ENCODE measurements at places on chromosomes 5 and 9. TPM values are rescaled to one million over a fixed set of nuclear protein-coding genes. Genes with fewer than 3 reads are reported as not detected.
A peak's percentile ranks its signal among the peaks of the same experiment; 100 is the strongest.

DNA sequence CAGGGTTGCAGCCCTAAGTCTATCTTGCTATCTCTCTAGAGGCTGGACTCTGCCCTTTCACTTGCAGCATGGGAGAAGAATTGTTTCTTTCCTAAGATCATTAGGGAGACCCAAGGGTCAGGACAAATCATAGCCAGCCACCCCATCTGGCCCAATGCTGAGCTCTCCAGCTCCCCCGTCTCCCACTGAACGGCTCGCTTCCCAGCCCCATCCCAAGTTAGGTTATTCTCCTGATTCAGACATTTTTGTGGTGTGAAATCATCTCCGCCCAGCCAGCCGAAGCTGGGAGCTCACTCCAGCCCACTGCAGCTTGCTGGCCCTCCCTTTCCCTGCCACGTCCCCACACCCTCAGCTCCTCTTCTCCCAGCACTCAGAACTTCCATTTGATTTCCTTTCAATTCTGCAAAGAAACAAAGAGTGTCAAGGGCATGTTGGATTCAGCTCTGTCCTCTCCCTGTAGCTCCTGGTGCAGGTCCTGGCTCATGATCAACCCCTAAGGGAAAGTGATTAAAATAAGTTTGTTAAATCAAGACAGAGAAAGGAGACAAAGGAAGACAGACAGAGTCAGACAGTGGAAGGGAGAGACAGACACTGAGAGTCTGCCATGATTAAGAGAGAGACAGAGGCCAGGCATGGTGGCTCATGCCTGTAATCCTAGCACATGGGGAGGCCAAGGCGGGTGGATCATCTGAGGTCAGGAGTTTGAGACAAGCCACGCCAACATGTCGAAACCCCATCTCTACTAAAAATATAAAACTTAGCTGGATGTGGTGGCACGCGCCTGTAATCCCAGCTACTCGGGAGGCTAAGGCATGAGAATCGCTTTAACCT lies 12.6 kb upstream of the SPARC start:
- peaks cover 78% of the 10 kb centered on the region for H3K4me1 ChIP-seq
- peak; percentile 52 for DNase-seq
- H3K27me3 ChIP-seq = no peaks in the 10 kb centered on the region

DNA sequence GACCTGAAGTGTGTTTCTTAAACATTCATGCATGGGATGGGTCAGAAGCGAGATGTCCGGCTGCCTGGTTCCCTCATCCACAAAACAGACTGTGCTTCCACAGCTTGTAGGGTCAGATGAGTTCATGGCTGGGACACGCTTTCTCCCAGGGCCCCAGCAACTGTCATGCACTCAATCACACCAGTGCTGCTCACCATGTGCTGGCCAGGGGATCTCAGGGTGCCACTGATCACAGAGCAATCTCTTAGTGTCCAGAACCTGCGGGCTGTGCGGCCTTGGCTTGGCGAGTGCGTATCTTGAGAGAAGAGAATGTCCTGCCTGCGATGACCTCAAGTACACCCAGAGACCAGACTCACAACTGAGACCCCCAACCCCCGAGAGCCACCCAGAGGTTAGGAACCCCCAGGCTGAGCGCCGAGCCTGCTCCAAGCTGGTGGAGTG lies 26.0 kb upstream of the FCN2 start:
- DNase-seq = no peak
- H3K4me1 ChIP-seq = no peaks in the 10 kb centered on the region
- H3K27me3 ChIP-seq = no peaks in the 10 kb centered on the region
- no peaks in the 10 kb centered on the region for H3K36me3 ChIP-seq
- H3K4me3 ChIP-seq = no peak overlapping the region
- no peak overlapping the region for H3K27ac ChIP-seq

Gene WDR31
- 0.56 TPM for total RNA-seq

Gene SOWAHA
- 2.0 TPM for total RNA-seq

- H3K27ac ChIP-seq = no peak overlapping the region
- no peak overlapping the region for H3K4me3 ChIP-seq
- no peaks in the 10 kb centered on the region for H3K36me3 ChIP-seq
- H3K4me1 ChIP-seq = peaks cover 15% of the 10 kb centered on the region
- no peaks in the 10 kb centered on the region for H3K27me3 ChIP-seq
Observed at GRCh38 chr5:98936948-98937715, 8.3 kb upstream of the CHD1 start.

DNA sequence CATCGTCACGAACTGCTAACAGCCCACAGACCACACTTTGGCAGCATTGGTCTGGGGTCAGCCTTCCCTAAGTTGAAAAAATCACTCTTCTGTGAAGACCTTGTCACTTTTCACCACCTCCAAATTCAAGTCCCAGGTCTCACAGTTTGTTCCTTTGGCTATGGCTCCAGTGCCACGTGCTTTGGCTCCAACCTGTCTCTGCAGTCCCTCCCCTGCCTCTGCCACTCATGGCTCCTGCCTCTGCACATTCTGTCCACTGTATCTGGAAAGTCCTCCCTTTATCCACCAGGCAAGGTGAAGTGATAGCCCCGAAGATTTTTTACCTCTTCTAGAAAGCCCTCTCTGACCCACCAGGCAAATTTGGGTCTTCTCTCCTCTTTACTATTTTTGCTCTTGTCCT lies 5.3 kb downstream of the CKMT2 start:
- no peak overlapping the region for H3K27ac ChIP-seq
- no peaks in the 10 kb centered on the region for H3K27me3 ChIP-seq
- no peak overlapping the region for H3K4me3 ChIP-seq
- H3K4me1 ChIP-seq = peaks cover 22% of the 10 kb centered on the region
- H3K36me3 ChIP-seq = no peaks in the 10 kb centered on the region

Gene STPG3
- not detected for total RNA-seq

Data from HepG2 (cell line).